C1 segment of cervical spinal cord (tissue), 14 donors: ENCODE measurements at places on chromosomes 6 and 20.

DNA sequence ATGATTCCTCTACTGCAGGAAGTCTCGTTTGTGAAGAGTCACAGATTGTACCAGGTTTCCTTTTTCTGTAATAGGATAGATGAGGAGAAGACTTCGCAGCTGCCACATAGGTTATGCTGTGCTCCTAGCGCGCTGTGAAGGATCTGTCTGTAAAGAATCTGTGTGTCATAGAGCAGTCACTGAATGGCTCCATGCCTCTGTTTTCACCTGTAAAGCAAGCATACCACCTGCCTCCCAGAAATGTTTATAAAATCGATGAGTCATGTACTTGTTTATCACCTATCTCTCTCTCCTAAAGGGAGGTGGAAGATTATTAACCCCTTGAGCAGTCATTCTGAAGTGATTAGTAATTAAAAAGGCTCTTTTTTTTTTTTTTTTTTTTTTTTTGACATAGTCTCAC lies 86.6 kb downstream of the TFAP2B start:
- no peak for DNase-seq

GRCh38 chr6:133165235-133165634 lies 75.9 kb upstream of the EYA4 start:
- DNase-seq: no peak

DNA sequence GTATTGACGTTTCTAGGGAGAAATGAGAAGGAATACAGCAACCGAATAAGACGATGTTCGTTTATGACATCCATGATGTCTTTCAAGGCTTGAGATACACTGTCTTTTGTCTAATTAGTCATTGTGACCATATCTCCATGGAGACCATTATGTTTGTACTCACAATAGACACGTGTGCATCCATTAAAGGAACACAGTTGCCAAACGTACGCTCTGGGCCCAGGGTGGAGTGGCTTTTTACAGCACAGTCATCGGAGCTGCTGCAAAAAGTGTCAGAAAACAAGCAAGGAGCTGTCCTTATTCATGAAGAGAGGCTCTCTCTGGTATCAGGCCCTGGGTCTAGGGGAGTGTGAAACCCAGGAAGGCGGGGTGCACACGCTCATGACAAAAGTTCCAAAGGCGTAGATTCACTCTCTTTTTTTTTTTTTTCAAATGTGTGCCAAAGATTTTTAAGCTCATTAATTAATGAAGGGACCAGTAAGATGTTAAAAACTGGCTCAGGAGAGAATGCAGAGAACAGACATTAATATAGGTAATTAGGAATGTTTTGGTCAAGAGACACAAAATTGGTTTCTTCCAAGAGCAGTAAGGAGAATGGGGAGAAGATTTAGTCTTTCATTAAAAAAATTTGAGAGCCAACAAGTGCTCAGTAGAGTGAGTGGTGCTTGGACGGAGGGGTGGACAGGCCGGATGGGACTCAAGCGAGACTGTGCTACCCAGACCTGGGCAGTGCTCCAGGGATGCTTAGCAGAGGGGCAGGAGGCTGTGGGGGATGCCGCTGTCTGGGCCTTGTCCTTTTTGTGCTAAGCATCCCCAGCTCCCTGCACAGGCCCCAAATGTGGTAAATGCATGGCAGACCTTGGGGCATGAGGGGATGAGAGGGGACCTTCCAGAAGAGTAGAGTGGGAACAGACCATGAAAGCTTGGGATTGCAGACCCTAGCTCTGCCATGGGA lies 34.9 kb upstream of the GTSF1L start:
- no peak for DNase-seq

DNA sequence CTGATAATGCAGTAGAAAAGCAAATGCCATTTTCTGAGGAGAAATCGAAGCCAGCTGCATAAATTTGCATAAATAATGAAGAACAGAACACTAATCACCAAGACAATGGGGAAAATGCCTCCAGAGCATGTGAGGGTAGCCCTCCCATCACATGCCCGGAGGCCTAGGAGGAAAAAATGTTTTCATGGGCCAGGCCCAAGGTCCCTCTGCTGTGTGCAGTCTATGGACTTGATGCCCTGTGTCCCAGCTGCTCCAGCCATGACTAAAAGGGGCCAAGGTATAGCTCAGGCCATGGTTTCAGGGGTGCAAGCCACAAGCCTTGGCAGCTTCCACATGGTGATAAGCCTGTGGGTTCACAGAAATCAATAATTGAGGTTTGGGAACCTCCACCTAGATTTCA lies 164.1 kb downstream of the HAO1 start:
- DNase-seq: no peak

- DNase-seq: no peak
These were observed 118.9 kb upstream of the COL21A1 start for GRCh38 chr6:56366141-56366852.

GRCh38 chr20:60057866-60058807 lies 99.9 kb downstream of the CDH26 start:
- DNase-seq: peak; percentile 81

DNA sequence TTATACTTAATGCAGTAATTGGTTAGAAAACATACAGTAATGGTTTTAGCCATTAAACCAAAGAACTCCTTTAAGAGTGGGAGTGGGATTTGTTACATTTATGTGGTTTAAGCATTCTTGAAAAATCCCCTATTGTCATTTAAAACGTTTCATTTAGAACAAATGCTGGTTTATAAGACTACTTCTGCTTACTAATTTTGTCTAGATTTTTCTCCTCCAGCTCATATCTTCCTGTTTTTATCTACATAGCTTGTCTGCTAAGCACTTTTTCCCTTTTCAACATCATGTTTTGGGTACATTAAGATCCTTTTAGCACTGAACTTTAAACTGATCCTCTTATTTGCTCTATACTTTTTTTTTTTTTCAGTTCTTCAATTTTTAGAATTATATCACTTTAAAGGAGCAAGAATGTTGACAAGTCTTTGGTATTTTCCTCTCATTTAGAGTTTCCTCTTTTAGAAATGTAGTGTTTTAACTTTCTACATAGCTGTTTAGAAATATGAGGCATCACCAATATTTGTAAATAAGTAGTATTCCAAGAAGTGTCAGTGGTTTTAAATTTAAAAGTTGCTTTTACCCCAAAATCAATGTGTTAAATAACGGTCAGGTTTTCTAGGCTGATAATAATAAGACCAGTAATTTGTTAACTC lies 80.9 kb downstream of the SESN1 start:
- DNase-seq: no peak
